Activated T-cell treated with anti-CD3 and anti-CD28 coated beads, Interleukin-2, amount 50 U/mL, for 1 hour (primary cell): ENCODE measurements at places on chromosomes 6 and 20.

DNA sequence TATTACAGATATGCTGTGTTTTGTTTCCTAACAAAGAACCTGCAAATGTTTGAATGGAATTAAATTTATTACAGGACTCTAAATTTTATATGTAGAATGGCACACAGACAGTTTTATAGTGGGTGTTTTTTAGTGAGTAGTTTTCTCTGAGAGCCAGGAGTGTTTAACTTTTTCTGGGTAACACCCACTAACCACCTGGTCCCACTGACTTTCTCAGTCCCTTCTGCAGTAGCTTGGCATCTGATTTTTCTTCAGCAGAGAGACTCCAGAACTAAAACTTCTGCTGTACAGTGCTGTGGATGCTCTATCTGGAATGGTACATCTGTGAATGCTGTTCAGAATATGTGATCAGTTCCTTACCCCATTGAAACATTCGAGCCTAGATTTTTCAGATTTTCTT lies 6.3 kb downstream of the YWHAB start:
- DNase-seq: no peak

DNA sequence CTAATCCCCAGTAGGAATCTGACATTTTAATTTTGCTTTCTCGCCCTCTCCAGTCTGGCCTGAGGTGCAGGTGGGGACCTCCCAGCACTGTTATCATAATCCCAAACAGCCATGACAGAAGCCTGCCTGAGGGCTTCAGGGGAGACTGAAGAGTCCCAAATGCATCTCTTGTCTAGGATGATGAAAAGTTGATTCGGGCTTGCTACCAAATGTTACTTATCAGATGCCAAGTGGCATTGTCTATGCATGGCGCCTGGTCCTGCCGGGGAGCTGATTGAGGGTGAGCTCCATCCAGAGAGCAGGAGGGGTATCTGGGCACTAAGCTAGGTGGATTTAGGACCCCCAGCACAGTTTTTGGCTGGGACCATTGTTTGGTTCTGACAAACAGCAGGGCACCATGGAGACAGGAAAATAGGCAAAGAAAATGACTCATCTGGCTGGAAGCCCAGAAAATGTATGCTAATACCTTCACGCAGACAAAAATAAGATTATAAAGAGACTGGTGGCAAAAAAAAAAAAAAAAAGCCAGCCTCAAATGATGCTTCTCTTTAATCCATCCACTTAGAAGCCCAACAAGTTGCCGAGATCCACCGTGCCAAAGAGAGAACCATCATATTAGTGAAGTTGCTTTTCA lies 513.7 kb upstream of the SULF2 start:
- no peak for DNase-seq

DNA sequence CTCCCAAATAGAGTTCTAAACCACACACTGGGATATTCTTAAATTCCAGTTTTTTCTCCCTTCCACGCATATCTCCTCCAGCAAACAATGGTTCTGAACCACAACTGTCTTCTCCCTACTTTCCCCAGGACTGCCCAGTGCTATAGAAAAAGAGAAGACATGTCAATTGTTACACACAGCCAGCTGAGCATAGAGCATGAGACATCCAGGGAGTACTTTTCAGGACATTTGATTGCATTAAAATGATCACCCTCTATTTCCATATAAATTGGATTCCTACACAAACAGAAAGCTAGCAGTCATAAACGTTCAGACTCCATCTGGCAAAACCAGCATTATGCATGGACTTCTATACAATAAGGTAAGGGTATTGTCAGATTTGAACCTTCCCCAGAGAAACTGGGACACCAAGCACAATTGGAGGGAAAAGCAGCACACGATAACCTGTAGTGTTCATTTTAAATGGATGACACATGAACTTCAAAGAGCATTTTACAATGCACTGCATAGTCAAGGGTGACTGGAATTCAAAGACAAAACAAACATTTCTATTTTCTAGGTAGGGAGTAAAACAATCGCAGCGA lies 93.1 kb upstream of the HEY2 start:
- no peak for DNase-seq

GRCh38 chr6:28816909-28817807 lies 106.6 kb downstream of the TRIM27 start:
- DNase-seq: no peak

GRCh38 chr20:2342243-2342642 lies 38.5 kb upstream of the TGM6 start:
- no peak for DNase-seq

GRCh38 chr6:91562955-91563354 lies 976.1 kb upstream of the MAP3K7 start:
- no peak for DNase-seq

GRCh38 chr20:31682927-31683326 lies 39.7 kb downstream of the BCL2L1 start:
- DNase-seq: no peak

GRCh38 chr6:13703496-13703895 lies 8.1 kb downstream of the RANBP9 start:
- DNase-seq: no peak

GRCh38 chr20:34755367-34755766 lies 51.2 kb downstream of the TP53INP2 start:
- DNase-seq: no peak

GRCh38 chr6:2482773-2483172 lies 237.4 kb upstream of the GMDS start:
- no peak for DNase-seq

DNA sequence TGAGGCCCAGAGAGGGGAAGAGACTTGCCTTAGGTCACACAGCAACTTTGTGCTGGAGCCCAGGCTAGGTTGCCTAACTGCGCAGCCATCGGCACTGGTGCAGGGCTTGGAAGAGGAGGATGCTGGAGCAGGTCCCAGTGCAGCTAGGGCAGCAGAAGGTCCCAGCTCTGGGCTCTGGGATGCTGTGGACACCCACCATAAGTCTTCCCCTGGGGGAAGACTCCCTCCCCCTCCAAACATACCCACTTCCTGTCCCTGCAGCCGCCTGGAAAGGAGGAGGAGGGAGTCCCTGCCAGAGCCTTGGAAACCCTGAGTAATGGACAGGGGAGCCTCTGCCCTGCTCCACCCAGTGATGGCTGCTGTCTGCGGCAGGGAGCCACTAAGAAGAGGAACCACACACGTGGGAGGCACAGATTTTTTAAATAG lies 93.6 kb downstream of the NCR2 start:
- DNase-seq: no peak

DNA sequence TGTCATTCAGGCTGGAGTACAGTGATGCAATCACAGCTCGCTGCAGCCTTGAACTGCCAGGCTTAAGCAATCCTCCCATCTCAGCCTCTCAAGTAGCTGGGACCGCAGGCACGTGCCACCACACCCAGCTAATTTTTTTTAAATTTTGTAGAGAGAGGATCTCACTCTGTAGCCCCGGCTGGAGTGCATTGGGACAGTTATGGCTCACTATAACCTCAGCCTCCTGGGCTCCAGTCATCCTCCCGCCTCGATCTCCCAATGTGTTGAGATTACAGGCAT lies 86.5 kb downstream of the SERAC1 start:
- no peak for DNase-seq

DNA sequence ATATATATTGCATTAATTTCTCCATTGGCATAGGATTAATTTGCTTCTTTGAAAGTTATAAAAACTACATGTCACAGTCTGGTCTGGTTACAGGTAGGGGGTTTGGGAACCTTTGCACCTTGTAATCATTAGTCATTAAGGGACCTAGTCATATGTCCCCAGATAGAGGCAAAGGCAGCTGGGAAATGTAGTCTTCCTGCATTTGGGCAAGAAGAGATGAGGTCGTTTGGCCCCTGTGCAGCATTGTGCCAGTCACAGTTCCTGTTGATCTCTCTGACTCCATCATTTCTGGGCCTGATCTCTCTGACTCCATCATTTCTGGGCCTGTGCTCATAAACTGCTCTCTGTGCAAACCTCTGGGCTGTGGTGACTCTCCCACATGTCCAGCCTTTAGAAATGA lies 73.2 kb downstream of the BCKDHB start:
- no peak for DNase-seq

GRCh38 chr20:61742097-61742825 lies 323.4 kb downstream of the TAF4 start:
- DNase-seq: no peak

DNA sequence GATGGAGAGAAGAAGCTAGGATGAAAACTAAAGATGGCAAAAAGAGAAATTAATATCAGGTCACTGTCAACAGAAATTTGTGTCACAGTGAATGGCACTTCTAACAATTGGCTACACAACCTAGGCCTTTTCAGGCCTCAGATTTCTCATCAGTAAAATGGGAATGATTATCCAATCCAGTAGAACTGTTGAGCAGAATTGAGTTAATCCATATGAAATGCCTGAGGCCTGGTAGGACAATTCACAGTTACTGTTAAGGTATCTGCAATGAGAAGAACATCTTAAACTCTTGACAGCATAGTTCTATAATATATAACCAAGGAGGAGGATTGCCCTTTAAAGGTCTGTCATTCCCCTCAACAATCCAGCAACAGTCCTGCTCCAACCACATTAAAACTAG lies 217.9 kb upstream of the ZNF217 start:
- no peak for DNase-seq

GRCh38 chr6:12608016-12608860 lies 108.3 kb upstream of the PHACTR1 start:
- DNase-seq: no peak

DNA sequence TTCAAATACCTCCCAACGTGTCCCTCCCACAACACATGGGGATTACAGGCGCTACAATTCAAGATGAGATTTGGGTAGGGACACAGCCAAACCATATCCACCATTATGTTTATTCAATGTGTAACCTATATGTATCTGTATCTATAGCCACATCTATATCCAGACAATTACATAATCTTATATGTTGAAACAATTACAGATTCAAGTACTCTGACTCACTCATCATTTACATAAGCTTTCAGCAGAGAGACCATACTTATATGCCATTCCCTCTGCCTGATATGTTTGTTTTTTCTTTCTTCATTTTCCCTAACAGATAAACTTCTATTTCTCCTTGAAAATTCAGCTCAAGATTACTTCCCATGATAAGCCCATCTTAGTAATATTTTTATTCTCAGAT lies 163.6 kb downstream of the LAMA2 start:
- no peak for DNase-seq

GRCh38 chr6:157080986-157081391 lies 242.3 kb downstream of the TMEM242 start:
- no peak for DNase-seq

DNA sequence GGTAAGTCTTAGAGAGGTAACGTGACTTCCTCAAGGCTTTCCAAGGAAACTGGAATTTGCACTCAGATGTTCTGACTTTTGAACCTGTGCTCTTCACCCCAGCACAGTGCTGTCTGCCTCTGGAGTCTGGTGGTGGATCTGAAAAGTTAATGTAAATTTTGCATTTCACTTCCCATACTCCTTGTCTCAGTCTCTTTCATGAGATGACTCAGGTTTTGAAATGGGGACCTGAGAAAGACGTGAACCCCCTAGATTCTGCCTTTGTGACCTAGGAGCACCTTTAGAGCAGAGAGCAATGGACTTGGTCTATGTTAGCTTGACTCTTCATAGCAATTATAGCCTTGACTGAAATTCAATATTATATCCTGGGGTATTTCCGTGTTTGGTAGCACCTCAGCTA lies 223.0 kb downstream of the QKI start:
- DNase-seq: no peak

- no peak for DNase-seq
Observed at GRCh38 chr6:125142618-125143017, 11.0 kb upstream of the TPD52L1 start.

DNA sequence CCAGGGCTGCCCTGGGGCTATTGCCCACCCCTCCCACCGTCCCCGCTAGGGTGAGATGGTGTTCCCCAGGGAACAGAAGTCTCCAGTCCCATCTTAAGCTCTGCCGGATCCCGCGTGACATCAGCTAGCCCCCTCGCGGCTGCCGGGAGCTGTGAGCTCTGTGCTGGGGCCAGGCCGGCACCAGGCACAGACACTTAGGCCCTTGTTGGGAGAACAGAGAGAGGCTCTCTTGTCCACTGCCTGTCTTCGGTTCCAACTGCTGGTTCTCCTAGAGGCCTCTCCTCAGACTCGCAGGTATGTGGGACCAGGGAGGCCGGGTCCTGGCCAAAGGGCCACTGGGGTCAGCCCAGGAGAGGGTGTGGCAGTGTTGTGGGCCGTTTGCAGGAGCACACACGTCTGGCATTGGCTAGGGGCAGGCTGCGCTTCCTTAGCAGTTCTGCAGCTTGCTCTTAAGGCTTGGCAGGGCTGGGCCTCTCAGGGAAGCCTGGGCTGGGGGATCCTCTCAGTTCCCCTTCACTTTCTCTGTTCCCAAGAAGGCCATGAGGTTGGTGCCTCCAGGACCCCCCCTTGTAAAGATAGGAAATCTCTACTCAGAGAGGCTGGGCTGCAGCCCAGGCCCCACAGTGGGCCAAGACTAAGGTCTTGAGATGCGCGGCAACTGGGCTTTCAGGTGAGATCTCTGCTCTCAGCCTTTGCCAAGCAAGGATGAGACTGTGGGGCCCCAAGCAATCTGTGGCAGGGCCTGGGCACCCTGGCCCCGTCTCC lies 6.3 kb downstream of the SGK2 start:
- DNase-seq: no peak

GRCh38 chr6:107108201-107108890 lies 7.0 kb downstream of the BEND3 start:
- no peak for DNase-seq

GRCh38 chr6:2030682-2031244 lies 214.6 kb downstream of the GMDS start:
- no peak for DNase-seq

DNA sequence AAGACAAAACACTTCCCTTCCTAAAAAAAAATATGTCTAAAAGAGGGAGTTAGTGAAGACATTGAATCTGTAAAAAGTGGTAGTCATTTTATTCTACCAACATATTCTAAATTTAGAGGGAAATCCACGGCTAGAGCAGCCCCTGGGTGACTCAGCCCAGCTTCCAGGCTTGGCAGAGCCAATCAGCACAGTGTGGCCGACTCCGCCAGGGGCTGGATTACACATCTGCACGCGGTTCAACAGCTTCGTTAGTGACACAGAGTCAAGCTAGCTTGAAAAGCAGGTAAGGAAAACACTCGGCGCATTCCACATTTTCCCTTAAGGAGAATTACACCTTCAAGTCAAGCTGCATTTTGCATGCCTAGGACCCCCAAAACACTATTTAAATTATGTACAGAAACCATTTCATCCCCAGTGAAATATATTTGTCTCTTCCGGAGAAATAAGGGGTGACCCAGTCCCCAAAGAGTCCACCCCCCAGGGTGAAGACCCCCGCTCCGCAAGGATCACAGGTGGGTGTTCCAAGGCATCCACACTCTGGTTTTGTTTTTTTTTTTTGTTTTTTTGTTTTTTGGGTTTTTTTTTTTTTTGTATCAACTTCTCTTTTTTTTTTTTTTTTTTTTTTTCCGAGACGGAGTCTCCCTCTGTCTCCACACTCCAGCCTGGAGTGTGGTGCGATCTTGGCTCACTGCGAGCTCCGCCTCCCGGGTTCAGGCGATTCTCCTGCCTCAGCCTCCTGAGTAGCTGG lies 58.4 kb upstream of the ARID1B start:
- DNase-seq: no peak

DNA sequence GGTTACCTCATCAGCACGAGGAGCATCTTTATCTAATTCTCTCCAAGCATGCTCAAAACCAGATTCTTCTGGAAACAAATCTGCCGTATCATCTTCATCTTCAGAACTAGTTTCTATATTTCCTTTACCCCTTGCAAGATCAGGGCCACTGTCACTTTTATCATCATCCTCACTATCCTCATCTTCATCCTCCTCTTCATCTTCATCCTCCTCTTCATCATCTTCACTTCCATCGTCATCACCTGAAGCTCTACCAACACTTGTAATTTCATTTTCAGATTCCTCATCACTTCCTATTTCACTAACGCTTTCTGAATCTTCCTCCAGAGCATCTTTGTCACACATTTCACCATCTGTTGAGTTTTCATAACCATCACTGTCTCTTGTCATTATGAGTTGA lies 8.9 kb downstream of the ESF1 start:
- no peak for DNase-seq
